ENCODE measurements at places on chromosomes 7 and 10. TPM values are rescaled to one million over a fixed set of nuclear protein-coding genes. Genes with fewer than 3 reads are reported as not detected.

The LIPJ gene
- not detected for total RNA-seq

The IL15RA gene
- total RNA-seq: 10.9 TPM

The PRF1 gene
- 1.5 TPM for total RNA-seq

The OPN4 gene
- 0.12 TPM for total RNA-seq

The PNLIP gene
- total RNA-seq: not detected

The DEPP1 gene
- total RNA-seq: 49.2 TPM

The FAM237B gene
- total RNA-seq: not detected

The PRRT4 gene
- 1.8 TPM for total RNA-seq

The ZNF92 gene
- total RNA-seq: 3.9 TPM

The KIAA1217 gene
- 32.6 TPM for total RNA-seq

The AZGP1 gene
- total RNA-seq: 91.1 TPM

The STK31 gene
- 0.21 TPM for total RNA-seq

The FRA10AC1 gene
- 14.8 TPM for total RNA-seq
